ENCODE measurements at places on chromosomes 7 and 10.

GRCh38 chr10:132342553-132342952 is 10.6 kb downstream of the LRRC27 start:
- no peak for DNase-seq

DNA sequence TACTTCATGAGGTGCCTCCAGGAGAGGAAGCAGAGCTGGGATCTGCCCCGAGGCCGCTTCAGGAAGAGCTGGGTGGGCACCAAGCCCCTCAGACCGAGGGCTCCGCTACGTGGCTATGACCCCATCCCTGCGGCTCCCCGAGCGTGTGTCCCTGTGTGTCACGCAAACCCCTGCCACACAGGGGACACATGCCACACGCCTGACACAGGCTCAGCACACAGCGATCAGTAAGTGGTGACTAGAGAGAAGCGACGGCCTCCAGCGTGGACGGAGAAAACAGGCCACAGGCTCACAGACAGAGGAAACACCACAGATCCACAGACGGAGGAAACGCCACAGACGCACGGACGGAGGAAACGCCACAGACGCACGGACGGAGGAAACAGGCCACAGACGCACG is 18.5 kb downstream of the DIP2C start:
- no peak for DNase-seq

- no peak for DNase-seq
Measured at GRCh38 chr10:22491931-22492615, 146.8 kb downstream of the SPAG6 start.

- no peak for DNase-seq
Measured at GRCh38 chr10:132677473-132678227, 108.3 kb downstream of the NKX6-2 start.

DNA sequence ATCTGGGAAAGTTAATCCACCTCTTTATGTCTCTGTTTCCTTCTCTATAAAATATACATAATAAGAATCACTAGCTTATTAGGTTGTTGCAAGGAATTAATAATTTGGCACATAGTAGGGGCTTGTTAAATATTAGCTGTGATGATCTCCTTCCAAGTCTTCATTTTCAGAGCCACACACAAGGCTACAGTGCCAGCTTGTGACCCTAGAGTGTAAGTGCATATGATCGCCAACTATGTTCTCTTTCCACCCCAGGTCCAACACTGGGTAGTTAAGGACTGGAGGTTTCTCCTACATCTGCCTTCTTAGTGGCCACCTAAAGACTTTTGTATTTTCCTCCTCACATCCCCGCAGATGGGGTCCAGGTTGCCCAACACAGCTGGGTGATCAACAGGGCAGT is 17.9 kb upstream of the ACSM6 start:
- DNase-seq = no peak

DNA sequence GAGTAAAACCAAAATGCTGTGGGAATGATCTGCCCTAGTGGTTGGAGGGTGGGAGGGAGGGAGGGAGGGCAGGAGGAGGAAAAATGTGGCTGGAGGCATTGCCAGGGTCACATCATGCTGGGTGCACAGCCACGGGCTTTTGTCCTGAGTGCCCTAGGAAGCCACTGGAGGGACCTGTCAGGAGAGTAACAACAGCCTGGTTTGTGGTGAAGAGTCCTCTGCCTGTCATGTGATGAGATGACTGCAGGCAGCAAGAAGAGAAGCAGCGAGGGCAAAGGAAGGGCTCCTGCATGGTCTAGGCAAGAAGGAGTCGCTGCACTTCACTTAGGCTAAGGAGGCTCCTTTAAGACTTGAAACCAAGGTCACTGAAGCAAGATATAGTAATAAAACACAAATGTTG is 65.6 kb downstream of the PKD1L1 start:
- DNase-seq = no peak
